ENCODE measurements at places on chromosomes 6 and 20.

- no peak for DNase-seq
Observed at GRCh38 chr6:104638841-104639290, 220.9 kb downstream of the HACE1 start.

- DNase-seq, result no peak
Observed at GRCh38 chr6:89970609-89971337, 76.5 kb downstream of the GJA10 start.

- no peak for DNase-seq
Observed at GRCh38 chr6:63887002-63887751, 251.6 kb downstream of the PHF3 start.

DNA sequence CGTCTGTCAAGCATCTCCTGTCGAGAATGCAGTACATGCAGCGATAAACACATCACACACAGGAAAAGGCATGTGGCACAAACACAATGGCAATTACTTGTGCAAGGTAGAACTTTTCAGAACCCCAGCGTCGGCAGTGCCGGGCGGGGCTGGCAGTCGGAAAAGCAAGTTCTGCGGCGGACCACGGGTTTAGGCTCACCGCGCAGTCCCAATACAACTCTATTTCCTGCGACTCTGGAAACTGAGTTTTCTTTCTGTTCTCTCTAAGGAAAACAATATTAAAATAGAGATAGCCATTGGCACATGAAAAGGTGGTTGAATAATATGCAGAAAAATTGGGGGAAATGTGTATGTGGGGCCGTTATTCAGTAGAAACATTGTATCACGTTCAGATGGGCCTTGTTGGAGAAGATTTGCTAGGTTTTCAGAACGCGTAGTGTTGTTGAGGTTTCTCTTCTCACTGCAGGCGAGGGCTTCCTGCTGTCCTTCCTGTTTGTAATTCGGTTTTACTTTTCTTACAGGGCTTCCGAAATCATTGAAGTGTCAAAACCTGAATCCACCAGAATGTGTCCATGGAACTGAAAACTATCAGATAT, 369.5 kb downstream of the THBS2 start:
- DNase-seq, result peak; percentile 61

DNA sequence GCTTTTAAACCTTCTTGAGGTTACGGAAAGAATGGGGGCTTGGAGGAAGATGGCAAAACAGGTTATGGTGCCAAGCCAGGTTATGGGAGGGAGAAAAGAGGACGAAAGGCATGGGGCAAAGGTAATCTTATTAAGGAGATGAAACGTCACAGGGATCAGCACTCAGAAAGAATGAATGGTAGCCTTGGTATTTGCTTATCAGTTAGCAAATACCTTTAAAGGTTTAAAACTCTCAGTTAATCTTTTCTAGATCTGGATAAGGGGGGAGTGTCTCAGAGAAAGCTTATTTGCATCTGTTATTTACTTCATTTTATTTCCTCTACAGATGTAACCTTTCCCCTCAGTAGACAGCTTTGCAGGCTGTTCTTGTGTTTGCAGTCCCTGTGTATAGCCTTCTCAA, 55.5 kb upstream of the EEF1E1 start:
- no peak for DNase-seq

Measured in spleen (tissue), 13 donors.